ENCODE measurements at places on chromosomes 11 and 22. TPM values are rescaled to one million over a fixed set of nuclear protein-coding genes. Genes with fewer than 3 reads are reported as not detected.

DNA sequence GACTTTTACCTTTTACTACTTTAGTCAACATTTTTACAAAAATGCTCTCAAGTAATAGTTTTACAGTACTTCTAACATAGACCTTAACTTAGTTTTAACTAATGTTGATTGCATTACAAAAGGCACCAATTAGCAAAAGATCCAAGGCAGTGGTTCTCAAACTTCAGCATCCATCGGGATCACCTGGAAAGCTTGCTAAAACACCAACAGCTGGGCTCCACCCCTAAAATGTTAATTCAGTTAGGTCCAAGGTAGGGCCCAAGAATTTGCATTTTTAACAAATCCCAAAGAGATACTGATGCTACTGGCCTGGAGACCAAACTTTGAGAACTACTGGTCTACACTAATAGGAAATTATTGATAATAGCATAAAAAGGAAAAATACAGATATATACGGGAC lies 5.9 kb downstream of the MTMR2 start:
- H3K27me3 ChIP-seq, result no peaks in the 10 kb centered on the region
- H3K27ac ChIP-seq, result no peak overlapping the region
- H3K4me1 ChIP-seq, result peaks cover 66% of the 10 kb centered on the region
- no peak for DNase-seq

- no peak for DNase-seq
- H3K4me3 ChIP-seq, result no peak overlapping the region
- H3K36me3 ChIP-seq, result no peaks in the 10 kb centered on the region
- no peaks in the 10 kb centered on the region for H3K27me3 ChIP-seq
Measured at GRCh38 chr11:85764796-85765195, 46.1 kb downstream of the SYTL2 start.

- H3K4me1 ChIP-seq, result no peaks in the 10 kb centered on the region
- no peak overlapping the region for H3K27ac ChIP-seq
- DNase-seq, result no peak
- H3K4me3 ChIP-seq, result no peak overlapping the region
- no peaks in the 10 kb centered on the region for H3K36me3 ChIP-seq
Measured at GRCh38 chr11:97794876-97795275, 1225.9 kb upstream of the CNTN5 start.

DNA sequence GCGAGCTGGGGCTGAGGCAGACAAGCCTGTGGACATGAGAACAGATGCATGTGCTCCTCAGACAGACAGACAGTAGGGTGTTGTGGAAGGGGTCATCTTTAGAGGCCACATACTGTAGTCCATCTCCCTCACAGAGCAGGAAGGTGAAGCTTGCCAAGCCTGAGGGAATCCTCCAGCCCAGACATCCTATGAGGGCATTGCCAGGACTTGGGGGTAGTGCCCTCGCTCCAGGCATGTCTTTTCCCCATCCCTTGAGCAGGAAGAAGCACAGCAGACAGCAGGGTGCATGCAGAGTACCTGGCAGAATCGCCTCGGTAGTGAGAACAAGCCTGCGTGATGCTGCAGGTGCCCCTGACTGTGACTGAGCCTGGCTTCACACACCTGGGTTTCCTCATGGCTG lies 66.5 kb upstream of the CLDN5 start:
- DNase-seq, result no peak
- H3K36me3 ChIP-seq, result no peaks in the 10 kb centered on the region
- no peaks in the 10 kb centered on the region for H3K27me3 ChIP-seq
- no peak overlapping the region for H3K27ac ChIP-seq
- no peaks in the 10 kb centered on the region for H3K4me1 ChIP-seq
- H3K4me3 ChIP-seq, result no peak overlapping the region

DNA sequence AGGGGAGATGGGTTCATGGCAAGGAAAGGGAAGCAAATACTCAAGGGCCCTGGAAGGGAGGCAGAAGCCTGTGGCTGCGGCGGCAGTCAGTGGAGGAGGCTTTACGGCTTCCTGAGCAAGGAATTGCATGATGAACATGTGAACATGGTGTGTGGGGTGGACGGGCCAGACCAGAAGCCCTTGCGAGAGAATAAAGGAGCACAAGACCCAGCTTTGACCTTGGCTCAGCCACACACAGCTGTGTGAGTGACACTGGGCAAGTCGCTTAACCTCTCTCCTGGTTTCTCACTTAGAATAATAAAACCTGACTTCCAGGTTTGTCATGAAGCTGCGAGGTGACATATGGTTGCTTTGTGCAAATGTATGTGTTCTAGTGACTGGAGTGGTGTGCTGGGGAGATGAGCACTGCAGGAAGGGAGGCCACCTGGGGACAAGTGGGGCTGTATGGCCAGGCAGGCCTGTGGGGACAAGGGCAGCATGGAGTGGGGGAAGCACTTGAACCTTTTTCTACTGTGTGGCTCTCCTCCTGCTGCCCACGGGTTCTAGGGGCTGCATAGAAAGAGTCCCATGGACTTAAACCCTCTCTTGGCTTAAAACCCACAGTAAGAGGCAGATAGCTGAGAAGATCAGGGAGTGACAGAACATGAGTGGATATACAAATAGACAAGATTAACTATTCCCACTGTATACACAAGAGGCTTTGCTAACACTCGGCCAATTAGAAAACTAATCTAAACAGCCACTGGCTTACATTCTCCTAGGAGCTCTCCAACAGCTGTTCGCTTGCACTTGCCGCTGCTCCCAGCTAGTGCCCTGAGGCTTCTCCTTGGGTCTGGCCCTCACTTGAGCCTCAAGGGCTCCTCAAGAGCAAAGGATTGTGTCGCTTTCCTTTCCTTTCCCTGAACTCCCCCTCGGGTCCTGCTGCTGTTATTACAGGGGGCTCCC lies 67.3 kb upstream of the CDON start:
- peak; percentile 69 for DNase-seq
- peaks cover 5% of the 10 kb centered on the region for H3K27me3 ChIP-seq
- no peak overlapping the region for H3K4me3 ChIP-seq
- H3K36me3 ChIP-seq, result no peaks in the 10 kb centered on the region
- no peak overlapping the region for H3K27ac ChIP-seq
- H3K4me1 ChIP-seq, result peaks cover 49% of the 10 kb centered on the region

- peaks cover 72% of the 10 kb centered on the region for H3K4me1 ChIP-seq
- H3K4me3 ChIP-seq, result no peak overlapping the region
- H3K27ac ChIP-seq, result no peak overlapping the region
- no peak for DNase-seq
- H3K27me3 ChIP-seq, result no peaks in the 10 kb centered on the region
Measured at GRCh38 chr22:46611189-46611588, 9.0 kb upstream of the GRAMD4 start.

Gene OOSP3
- not detected for total RNA-seq

Gene HOATZ
- total RNA-seq, result not detected

Gene MMP3
- total RNA-seq, result 2.3 TPM

Gene CCDC188
- total RNA-seq, result 0.58 TPM

All from stomach (tissue), 19 donors.